T-helper 17 cell (primary cell): ENCODE measurements at places on chromosomes 13 and 19. TPM values are rescaled to one million over a fixed set of nuclear protein-coding genes. Genes with fewer than 3 reads are reported as not detected.

- no peak overlapping the region for H3K4me3 ChIP-seq
- no peak for DNase-seq
- no peak overlapping the region for H3K27ac ChIP-seq
Measured at GRCh38 chr13:27149702-27150101, 21.9 kb downstream of the USP12 start.

DNA sequence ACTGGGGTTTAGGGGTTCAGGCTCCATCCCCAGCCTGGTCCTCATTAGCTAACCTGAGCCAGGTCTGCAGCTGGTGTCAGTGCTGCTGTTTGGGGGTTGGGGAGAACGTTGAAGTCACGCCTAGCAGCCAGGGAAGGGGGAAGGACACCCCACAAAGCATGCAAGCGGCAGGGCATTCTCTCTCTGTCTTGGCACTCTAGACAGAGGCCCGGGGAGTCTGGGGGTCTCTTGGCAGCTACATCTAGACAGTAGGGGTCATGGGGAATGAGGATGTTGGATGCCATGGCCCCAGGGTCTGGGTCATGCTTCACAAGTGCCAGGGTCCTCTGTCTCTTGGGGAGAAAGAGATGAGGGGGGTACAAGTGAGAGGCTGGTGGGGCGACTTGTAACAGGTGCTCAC lies 2.6 kb downstream of the ERICH4 start:
- peaks cover 24% of the 10 kb centered on the region for H3K4me1 ChIP-seq
- no peak overlapping the region for H3K27ac ChIP-seq
- DNase-seq: no peak
- H3K36me3 ChIP-seq: peaks cover 12% of the 10 kb centered on the region
- H3K4me3 ChIP-seq: no peak overlapping the region
- H3K27me3 ChIP-seq: peaks cover 27% of the 10 kb centered on the region

GRCh38 chr19:1780272-1780958 lies 27.1 kb downstream of the ONECUT3 start:
- no peak for DNase-seq
- peaks cover 6% of the 10 kb centered on the region for H3K36me3 ChIP-seq
- H3K4me1 ChIP-seq: peaks cover 5% of the 10 kb centered on the region
- no peak overlapping the region for H3K27ac ChIP-seq
- peaks cover 62% of the 10 kb centered on the region for H3K27me3 ChIP-seq

- H3K4me1 ChIP-seq: no peaks in the 10 kb centered on the region
- no peak overlapping the region for H3K27ac ChIP-seq
- no peaks in the 10 kb centered on the region for H3K36me3 ChIP-seq
- H3K27me3 ChIP-seq: peaks cover 40% of the 10 kb centered on the region
- H3K4me3 ChIP-seq: no peak overlapping the region
- DNase-seq: no peak
Measured at GRCh38 chr13:102275969-102276368, 125.9 kb downstream of the FGF14 start.

- peaks cover 5% of the 10 kb centered on the region for H3K36me3 ChIP-seq
- H3K4me1 ChIP-seq: peaks cover 5% of the 10 kb centered on the region
- H3K4me3 ChIP-seq: no peak within 1 kb of the TSS
- H3K27ac ChIP-seq: no peak within 1 kb of the TSS
- DNase-seq: no peak
Measured at GRCh38 chr19:5784581-5785147, at the start of gene PRR22. TSS of gene PRR22 (minus strand) at chr19:5784746. CDS start at chr19:5784660, 86 bp downstream.

GRCh38 chr13:99464441-99464949 lies 36.8 kb upstream of the TM9SF2 start:
- no peak for DNase-seq
- H3K4me1 ChIP-seq: peaks cover 9% of the 10 kb centered on the region
- peak overlapping the region; percentile 25 for H3K4me3 ChIP-seq
- peaks cover 2% of the 10 kb centered on the region for H3K36me3 ChIP-seq
- H3K27me3 ChIP-seq: no peaks in the 10 kb centered on the region

DNA sequence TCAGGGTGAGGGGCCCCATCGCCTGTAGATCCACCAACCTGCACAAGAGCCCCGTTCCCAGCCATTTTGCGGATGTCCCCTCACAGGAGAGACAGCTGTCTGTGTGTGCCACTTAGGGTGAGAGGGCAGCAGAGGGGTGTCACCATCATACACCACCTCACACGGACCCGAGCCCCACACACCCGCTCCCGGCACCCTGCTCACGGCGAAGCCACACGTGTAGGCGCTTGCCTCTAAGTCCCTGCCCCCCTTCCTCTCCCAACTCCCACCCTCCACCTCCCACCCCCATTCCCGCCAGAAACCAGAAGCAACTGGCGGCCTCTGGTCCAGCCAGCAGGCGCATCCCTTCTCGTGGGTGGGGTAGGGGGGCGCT lies 4.0 kb upstream of the DPF1 start:
- DNase-seq: no peak
- H3K27me3 ChIP-seq: peaks cover 56% of the 10 kb centered on the region
- peaks cover 7% of the 10 kb centered on the region for H3K36me3 ChIP-seq
- peak overlapping the region; percentile 63 for H3K4me3 ChIP-seq
- peaks cover 24% of the 10 kb centered on the region for H3K4me1 ChIP-seq
- H3K27ac ChIP-seq: no peak overlapping the region

Gene ZNF730
- total RNA-seq: not detected

Gene NCAN
- total RNA-seq: not detected
